ENCODE measurements at places on chromosomes 7 and 10.
A peak's percentile ranks its signal among the peaks of the same experiment; 100 is the strongest.

GRCh38 chr7:152016947-152017346 is 8.5 kb upstream of the GALNT11 start:
- no peak for DNase-seq

- no peak for DNase-seq
Measured at GRCh38 chr7:90067171-90067570, 87.1 kb upstream of the STEAP1 start.

DNA sequence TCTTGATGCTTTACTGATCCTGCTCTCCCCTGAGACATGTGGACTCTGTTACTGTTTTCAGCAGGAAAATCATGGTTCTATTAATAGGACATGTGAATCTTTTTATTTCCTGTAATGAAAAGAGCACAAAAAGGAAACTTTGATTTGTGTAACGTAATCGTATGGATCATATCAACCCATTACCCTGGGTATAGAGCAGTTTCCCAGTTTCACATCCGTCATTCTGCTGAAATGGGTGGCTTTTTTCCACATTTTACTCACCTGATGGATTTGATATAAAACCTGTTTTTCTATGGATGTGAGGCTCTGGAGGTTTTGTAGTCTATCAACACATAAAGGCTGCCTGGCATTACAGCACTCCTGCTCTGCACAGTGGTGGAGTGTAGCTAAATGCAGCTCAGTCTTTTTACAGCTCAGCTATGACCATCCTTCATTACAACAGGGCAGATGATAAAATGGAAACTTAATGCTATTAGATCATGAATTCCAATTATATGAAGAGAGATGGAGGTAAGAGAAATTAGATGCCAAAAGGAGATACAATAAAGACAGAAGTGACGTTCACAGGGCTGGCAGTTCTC is 486.3 kb upstream of the C7orf33 start:
- no peak for DNase-seq

DNA sequence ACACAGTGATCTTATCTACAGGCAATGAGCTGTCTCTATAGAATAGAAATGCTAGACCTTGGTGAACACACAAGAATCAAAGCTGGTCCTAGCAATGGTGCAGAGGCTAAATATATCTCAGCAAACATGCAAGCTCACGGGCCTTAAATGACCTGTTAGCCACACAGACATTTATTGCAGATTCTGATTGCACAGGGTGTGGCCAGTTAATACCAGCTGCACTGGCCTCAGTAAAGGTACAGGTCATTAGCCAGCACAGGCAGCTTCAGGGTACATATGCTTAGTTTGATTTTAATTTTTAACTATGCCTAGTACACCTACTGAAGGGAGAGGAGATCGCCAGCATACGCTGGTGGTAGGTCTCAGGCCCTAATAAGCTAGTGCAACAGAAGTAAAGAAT is 265.4 kb upstream of the DGKB start:
- no peak for DNase-seq

GRCh38 chr7:135782377-135782776 is 33.8 kb upstream of the FAM180A start:
- no peak for DNase-seq

DNA sequence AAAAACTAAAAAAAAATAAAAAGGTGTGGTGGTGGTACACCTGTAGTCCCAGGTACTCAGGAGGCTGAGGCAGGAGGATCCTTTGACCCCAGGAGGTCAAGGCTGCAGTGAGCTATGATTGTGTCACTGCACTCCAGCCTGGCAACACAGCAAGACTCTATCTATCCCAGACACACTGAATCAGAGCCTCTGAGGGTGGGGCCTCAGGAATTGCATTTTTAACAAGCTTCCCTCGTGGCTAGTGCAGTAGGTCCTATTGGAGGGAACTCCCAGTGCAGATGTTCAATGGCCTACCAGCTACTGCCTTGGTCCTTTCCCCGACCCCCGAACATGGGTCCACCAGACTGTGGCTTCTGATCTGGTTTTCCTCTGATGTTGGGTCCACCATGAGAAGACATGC is 14.9 kb downstream of the STRA8 start:
- DNase-seq = no peak

DNA sequence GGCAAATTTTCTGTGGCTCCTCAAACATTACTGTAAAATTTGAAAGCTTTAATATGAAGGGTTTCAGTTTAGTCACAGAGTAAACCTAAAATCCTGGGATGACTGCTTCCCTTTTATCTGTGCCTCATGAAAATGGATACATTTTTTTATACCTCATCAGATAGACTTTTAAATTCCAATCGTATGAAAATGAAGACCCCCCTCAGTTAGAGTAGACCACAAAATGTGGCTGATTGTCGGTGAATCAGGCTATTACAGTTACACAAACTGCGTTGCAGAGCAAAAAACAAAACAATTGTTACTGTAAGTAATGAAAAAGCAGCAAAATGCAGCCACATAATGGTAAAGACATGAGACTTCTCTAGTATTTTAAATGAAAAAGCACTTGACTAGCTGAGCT is 296.2 kb downstream of the CNTNAP2 start:
- no peak for DNase-seq

DNA sequence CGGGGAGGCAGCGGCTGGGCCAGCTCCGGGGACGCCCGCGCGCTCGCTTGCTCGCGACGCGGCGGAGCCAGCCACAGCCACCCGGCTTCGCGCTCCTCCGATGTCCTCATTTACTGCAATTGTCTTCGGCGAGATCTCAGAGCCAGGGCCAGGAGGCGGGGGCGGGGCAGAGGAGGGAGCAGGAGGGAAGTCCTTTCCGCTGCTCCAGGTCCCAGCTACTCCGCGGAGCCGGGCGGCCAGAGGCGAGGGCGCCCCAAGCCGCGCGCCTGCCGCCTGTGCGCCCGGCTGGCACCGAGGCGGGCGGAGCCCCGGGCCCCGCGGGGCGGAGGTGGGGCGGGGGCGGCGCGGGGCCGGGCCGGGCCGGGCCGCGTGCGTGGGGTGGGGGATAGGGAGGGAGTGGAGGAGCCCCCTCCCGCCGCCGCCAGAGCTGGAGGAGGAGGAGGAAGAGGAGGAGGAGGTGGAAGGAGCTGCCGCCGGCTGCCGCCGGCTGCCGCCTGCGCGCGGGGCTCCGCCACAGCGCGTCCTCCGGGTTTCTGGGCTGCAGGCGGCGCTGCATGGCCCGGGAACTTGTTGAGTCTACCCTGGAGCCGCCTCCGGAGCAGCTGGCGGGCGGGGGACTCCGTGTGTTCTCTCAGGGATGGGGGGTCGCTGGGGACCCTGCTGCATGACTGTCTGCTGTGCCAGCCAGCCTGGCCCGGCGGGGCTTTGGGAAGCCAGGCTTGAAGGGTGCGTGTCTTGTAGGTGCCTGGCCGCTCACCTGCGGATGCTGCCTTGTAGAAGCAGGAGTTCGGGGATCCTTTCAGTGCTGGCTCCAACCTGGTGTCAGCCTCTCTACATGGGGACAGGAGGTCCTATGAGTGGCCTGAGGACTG is at the start of gene INSYN2A:
INSYN2A (minus strand) TSS at position 310 of the 872 bp plus-strand sequence. CDS start 20,196 bp downstream, outside the sequence.
- DNase-seq = peak; percentile 49

GRCh38 chr7:151851782-151852181 is 25.1 kb downstream of the PRKAG2 start:
- no peak for DNase-seq

GRCh38 chr10:91474009-91474408 is 63.9 kb downstream of the HECTD2 start:
- DNase-seq = no peak

DNA sequence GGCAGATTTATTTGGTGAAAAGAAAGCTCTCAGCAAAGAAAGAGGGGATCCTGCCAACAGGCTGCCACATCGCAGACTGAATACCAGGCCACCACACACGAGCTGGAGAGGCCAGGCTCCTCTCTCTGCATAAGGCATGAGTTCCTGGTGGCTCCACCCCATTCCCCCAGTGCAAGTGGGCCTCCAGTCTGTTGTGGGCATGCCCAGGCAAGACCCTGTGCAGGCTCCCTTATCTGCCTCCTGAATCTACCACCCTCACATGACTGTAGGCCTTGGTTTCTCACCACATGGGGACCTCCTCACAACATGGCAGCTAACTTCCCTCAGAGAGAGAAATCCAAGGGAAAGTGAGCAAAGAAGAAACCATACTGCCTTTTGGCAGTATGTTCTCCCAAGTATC is 26.7 kb upstream of the CUL1 start:
- DNase-seq = no peak

DNA sequence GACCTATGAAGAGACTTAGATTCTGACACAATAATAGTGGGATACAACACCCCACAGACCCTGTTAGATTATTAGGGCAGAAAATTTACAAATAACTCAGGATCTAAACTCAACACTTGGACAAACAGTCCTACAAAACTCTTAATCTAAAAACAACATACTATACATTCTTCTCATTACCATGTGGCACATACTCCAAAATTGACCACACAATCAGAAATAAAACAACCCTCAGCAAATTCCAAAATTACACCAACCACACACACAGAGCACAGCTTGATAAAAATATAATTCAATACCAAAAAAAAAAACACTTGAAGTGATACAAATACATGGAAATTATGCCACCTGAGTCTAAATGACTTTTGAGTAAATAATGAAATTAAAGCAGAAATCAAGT is 7.8 kb downstream of the ZNF680 start:
- no peak for DNase-seq
